Activated naive CD4-positive, alpha-beta T cell treated with anti-CD3 and anti-CD28 coated beads, Interleukin-2, amount 10 ng/mL, durations not matched to agents 7 days and 5 days (primary cell): ENCODE measurements at places on chromosomes 5 and 9.

GRCh38 chr9:20754556-20754955, 70.5 kb downstream of the FOCAD start:
- DNase-seq = no peak

- no peak for DNase-seq
Observed at GRCh38 chr5:6753851-6754250, 40.6 kb downstream of the TENT4A start.

GRCh38 chr5:96625365-96625764, 36.8 kb upstream of the CAST start:
- no peak for DNase-seq

DNA sequence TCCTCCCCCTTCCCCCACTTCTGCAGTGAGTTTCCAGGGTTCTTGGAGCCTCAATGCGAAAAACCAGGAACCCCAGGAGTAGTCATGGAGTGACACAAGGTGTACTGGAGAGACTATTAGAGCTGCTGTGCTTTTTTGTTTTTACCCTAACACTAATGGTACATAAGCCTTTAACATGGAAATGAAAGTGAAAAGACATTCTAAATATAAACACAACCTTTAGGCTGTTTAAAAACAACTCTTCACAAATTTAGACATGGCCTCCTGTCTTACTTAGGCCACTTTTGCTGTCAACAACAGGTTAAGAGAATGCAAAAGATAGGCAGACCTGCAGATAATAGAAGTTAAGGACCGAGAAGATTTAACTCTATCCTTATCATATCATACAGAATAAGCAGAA, 232.2 kb downstream of the DENND1A start:
- no peak for DNase-seq

GRCh38 chr9:68637020-68637419, 68.0 kb upstream of the PIP5K1B start:
- DNase-seq = no peak

- DNase-seq = no peak
Observed at GRCh38 chr9:4600368-4600767, 61.7 kb upstream of the PLPP6 start.
